ENCODE measurements at places on chromosomes 13 and 19.

DNA sequence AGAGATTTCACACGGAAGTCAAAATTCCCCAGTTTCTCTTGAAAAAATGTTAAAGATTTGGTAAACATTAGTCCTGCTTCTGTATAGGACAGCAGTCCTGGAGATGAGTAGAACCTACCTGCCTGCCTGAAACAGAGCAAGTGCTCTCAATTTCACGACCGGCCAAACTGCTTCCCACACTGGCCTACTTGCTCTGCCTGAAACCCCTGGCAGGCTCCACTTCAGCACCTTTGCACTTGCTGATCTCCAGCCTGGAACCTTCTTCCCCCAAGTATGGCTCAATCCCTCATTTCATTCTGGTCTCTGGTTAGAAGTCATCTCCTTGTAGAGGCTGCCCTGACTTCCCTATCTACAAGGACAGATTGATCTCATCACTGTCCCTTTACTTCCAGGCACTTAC lies 271.4 kb downstream of the DLEU7 start:
- no peak for DNase-seq

DNA sequence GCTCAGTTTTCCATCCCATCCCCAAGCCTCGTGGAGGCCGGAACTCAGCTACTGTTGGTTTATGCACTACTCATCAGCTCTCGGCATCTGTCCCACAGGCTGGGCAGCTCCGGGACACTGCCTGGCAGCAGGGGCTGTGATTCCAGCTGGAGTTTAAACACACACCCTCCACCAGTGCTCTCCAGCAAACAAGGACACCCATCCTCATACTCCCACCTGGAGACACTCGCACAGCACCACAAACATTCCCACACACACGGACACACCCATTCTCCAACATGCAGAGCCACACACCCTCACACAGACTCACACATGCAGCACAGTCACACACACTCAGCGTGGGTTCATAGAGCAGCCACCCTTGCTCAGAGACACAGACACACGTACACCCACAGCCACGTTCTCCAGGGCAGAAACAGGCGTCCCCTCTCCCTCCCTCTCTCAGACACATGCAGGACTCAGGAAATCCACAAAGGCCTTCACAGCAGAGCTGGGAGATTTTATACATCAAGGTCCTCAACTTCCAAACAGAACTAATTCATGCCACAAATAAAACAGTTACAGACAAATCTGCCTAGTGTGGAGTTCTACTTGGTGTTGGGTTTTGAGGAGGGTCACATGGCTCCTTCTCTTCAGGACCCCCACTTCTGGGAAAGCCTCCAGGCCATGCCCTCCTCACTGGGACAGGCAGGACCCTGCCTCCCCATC lies 785.4 kb downstream of the UQCRFS1 start:
- DNase-seq, result no peak

DNA sequence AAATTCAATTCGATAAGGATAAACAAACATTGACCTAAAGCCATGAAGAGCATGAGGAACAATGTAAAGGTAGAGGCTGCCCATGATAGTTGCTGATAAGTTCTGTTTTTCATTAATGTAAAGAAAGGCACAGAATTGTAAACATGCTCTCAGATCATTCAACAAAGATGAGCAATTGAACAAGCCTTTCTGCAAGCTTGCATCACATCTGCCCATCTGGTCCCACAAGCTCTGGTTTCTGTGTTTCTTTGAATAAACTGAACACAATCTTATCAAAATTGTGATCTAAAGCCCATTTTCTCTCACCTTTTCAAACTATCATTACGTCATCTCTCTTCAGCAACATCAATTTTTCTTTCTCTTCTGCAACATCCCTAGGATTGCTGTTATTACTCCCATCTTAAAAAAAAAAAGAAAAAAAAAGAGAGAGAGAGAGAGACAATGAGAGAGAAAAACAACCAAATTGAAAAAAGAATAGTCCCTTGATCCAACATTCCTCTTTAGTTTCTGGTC lies 487.2 kb upstream of the GPC6 start:
- no peak for DNase-seq

DNA sequence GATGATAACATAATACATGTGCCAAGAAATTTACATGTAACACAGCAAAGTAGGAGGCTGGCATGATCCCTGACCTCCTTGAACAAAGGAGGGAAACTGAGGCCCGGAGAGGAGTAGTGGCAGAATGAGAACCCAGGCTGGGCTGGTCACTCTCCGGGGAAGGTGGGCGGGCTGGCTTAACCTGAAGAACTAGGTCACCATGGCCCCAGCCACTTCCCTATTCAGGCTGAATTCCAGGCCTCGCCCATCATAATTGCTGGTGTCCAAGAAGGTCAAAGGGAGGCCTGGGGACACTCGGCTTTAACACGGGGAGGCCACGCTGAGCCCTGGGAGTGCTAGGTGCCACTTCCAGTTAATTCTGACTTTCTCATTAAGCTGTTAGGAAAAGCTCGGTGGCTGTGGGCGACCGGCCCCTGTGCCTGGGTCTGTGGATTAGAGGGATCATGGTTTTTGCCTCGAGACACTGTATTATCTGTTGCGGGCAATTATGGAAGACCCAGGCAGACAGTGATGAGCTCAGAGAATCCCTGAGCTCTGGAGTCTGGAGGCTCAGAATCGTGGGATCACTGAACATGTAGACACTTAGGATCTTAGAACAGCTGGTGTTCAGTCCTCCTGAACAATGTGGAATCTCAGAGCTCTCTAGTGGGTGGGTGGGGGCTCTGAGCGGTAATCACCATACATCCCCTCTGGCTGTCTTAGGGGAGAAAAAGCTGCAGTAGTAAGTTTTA lies 5.0 kb upstream of the TINCR start:
- no peak for DNase-seq

GRCh38 chr13:36673838-36674326 lies at the start of gene SERTM1:
Gene SERTM1 (plus strand): TSS chr13:36674020. CDS start chr13:36695079, 21,059 bp downstream.
- DNase-seq, result no peak

DNA sequence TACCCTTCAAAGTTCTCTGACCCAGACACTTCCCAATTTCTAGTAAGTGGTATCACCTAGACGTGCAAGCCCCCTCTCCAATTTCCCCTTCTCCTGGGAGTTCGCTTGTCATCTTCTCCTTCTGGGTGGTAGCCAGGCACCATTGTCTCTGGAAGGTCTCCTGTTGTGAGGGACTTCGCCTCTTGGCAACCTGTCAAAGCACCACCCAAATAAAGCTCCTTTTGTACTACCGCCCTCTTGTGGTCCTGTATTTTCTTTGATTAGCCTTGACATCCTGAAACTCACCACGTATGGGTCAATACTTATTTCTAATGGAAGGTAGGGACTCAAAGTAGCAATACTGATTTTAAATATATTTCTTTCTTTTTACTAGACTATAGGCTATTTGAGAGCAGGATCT lies 8.2 kb downstream of the GPC5 start:
- no peak for DNase-seq

DNA sequence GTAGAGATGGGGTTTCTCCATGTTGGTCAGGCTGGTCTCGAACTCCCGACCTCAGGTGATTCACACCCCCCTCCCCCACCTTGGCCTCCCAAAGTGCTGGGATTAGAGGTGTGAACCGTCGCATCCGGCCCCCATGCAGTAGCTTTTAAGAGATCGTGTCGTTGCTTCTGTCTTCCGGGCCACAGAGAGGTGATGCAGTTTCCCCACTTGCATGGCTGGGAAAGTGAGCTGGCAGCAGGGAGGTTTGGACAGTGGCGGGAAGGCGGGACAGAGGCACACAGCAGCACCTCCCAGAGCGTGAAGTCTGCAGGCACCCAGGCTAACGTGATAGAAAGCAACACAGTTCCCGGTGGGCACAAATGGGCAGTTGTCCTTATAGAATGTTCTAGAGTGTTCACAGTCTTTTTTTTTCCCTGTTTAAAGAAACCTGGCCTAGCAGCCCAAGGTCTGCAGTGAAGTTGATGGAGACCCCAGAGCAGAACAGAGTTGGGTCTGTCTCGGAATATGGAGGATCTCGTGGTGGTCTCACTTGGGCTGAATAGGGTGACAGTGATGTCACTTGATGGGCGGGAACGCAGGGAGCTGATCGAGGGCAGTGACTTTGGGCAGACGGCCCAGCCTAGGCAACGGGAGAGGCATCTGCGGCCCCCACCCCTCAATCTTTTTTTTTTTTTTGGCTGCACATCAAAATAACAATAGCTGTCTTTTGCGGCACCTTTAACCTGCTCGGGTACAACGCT lies 4.9 kb downstream of the UHRF1 start:
- no peak for DNase-seq

GRCh38 chr13:42612021-42612765 lies 38.2 kb downstream of the TNFSF11 start:
- no peak for DNase-seq

DNA sequence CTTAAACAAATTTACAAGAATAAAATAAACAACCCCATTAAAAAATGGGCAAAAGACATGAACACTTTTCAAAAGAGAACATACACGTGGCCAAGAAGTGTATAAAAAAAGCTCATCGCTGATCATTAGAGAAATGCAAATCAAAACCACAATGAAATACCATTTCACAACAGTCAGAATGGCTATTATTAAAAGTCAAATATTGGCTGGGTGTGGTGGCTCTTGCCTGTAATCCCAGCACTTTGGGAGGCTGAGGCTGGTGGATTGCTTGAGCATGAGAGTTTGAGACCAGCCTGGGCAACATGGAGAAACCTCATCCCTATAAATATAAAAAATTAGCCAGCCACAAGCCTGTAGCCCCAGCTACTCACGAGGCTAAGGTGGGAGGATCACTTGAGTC lies 89.9 kb downstream of the UBL3 start:
- DNase-seq, result no peak

- DNase-seq, result no peak
Measured at GRCh38 chr19:5074407-5074806, 105.5 kb downstream of the KDM4B start.

- peak; percentile 1 for DNase-seq
Measured at GRCh38 chr19:37007587-37008220, 70.5 kb upstream of the ZNF420 start.

DNA sequence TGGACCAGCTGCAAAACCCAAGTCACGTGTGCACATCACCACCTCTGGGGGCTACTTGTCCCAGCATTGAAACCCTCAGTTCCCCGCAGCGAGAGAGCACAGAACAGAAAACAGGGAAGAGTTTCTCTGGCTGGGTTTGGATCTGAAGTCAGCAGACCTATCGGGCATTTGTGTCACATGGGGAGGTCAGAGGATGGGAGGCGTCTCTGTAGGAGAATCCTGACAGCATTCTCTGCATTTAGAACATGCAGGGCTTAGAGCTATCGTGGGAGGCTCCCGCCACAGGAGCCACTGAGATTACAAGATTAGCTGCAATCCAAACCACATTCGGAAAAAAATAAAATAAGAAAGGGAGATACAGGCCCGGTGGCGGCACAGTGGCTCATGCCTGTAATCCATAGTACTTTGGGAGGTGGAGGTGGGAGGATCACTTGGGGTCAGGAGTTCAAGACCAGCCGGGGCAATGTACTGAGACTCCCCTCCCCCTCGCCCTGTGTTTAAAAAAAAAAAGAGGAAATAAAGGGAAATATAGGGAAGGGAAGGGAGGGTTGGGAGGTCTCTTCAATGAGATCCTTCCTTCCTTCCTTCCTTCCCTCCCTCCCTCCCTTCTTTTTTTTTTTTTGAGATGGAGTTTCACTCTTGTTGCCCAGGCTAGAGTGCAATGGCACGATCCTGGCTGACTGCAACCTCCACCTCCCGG lies 2.9 kb upstream of the TLE6 start:
- peak; percentile 11 for DNase-seq

DNA sequence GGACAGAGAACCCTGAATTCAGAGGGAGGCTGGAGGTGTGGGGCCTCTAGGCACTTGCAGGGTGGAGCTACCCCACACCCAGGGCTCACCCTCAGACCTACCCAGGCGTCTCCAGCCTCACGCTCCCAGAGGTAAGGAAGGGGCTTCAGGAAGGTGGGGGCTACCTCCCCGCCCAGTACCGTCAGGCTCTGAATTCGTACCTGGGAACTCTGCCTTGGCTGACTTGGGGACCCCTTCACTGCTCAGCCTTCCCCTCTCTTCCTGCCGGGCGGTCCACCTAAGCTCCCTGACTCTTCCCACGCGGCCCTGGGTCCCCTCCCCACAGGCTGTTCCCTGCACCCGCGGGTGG lies 28.5 kb upstream of the PARP4 start:
- DNase-seq, result no peak

DNA sequence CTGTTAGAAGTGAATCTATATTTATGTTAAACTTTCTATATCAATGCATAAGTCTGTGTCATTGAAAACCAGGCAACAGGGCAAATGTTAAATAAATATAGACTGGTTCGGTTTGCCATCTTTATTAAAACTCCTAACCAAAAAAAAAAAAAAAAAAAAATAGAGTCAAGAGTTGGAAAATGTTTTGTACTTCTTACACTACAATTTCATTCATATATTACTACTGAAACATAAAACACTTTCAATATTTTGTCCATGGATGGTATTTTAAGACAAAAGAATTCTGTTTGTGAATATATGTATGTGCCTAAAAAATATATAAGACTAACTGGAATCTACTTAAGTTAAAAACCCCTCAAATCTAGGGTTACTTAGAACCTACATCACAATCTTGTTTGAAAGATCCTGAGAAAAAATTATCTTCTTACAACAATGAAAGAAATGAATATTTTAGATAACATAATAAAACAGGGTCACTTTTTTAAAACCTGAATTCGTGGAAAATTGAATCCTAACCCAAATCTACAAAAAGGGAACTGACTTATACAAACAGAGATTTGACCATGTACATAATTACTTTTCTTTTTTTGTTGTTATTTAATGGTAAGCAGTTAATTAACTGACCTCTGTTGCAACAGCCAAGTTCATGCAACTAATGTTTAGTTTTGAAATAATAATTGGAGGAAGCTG lies 5.1 kb downstream of the DACH1 start:
- no peak for DNase-seq

GRCh38 chr19:45161738-45162607 lies 1.2 kb upstream of the NKPD1 start:
- no peak for DNase-seq

GRCh38 chr13:37443538-37443937 lies 155.0 kb downstream of the POSTN start:
- DNase-seq, result no peak

- no peak for DNase-seq
Measured at GRCh38 chr19:3401004-3401768, 34.8 kb downstream of the NFIC start.

- no peak for DNase-seq
Measured at GRCh38 chr13:27712421-27712820, 79.9 kb upstream of the GSX1 start.

GRCh38 chr19:50488389-50489194 lies 11.9 kb upstream of the GARIN5A start:
- no peak for DNase-seq

DNA sequence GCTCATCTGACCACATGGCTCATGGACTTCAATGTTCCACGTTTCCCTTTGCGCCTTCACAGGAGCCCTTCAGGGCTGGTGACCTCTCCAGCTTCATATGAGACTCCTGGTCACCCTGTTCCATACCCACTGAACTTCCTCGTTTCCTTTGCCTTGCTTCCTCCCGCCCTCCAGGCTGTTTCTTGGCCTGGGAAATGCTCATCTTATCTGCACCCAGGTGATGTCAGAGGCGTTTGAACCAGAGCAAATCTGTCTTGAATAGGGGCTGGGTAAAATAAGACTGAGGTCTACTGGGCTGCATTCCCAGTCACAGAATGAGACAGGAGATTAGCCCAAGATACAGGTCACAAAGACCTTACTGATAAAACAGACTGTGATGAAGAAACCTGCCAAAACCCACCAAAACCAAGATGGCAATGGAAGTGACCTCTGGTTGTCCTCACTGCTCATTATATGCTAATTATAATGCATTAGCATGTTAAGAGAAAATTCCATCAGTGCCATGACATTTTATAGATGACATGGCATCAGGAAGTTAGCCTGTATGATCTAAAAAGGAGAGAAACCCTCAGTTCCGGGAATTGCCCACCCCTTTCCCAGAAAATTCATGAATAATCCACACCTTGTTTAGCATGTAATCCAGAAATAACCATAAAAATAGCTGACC lies 102.7 kb downstream of the DCLK1 start:
- DNase-seq, result no peak
